NCI-H1417 treated with DMSO at 0.1 percent for 48 hours (cell line): ENCODE measurements at places on chromosomes 4 and X.
A peak's percentile ranks its signal among the peaks of the same experiment; 100 is the strongest.

DNA sequence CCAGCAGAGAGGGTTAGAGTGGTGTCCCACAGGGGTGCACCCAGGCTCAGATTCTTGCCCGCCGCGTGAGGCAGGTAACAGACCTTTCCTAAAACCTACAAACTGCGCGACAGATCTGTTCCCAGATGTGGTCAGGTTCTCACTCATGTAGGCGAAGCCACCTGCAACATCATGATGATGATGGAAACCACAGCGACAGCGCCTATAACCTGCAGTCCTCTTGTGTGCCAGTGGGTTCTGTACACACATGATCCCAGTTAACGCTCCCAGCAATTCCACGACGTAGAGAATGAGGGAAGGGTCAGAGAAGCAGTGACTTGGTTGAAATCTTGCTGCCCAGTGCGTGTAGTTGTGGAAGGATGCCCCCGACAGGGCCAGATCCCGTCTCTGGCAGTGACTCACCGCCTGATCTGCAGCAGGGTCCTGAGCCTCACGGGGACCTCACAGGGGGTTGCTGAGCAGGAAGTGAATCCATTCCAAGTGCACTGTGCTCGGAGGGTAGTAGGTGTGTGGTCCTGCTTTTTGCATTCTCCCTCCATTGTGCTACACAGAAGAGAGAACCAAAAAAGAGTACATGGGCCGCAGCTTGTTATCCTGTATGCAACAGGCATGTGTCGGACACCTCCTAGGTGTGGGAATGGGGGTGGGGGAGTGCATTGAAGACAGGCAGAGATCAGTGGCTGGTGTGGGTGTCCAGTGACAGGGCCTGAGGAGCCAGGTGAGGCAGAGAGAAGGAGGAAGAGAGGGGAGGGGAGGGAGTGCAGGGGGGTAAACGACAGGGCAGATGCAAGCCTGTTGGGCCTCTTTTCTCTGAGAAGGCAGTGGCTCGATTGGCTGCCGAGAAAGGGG lies 66.6 kb downstream of the MTMR1 start:
- DNase-seq, result no peak

- DNase-seq, result no peak
Observed at GRCh38 chr4:14994242-14994641, 8.0 kb upstream of the CPEB2 start.

DNA sequence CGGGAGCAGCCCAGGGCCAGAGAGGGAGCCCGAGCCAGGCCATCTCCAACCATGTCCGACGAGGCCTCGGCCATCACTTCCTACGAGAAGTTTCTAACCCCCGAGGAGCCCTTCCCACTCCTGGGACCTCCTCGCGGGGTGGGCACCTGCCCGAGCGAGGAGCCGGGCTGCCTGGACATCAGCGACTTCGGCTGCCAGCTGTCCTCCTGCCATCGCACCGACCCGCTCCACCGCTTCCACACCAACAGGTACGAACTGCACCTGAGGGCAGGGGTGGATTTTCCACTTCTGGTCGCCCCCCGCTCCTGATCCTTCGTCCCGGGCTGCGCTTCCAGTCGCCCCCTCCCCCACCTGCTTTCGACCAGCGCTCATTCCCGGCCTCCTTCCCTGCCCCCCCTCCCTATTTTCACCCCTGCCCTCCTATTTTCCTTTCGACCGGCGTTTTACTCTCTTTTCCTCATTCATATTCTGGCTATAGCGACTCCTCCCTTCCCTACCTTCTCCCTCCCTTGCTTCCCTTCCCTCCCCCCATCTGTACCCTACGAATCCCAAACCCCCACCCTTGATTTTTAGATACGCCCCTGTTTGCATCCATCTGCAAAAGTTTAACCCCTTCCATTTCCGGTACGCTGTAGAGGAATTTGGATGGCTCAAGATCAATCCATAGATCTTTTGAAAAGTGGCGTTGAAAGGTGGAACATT lies 633 bp downstream of the FAM199X start:
- DNase-seq, result no peak

- no peak for DNase-seq
Observed at GRCh38 chr4:113675731-113676697, 85.5 kb downstream of the CAMK2D start.

GRCh38 chrX:111039606-111040005 lies 56.4 kb upstream of the PAK3 start:
- no peak for DNase-seq

- no peak for DNase-seq
Observed at GRCh38 chr4:115972967-115973366, 859.5 kb upstream of the NDST4 start.

- DNase-seq, result no peak
Observed at GRCh38 chr4:121209171-121209570, 45.0 kb upstream of the TNIP3 start.

- DNase-seq, result no peak
Observed at GRCh38 chr4:73477176-73477575, 4.4 kb upstream of the AFM start.

- DNase-seq, result no peak
Observed at GRCh38 chr4:142558851-142559250, 287.2 kb downstream of the INPP4B start.

GRCh38 chr4:152430507-152430906 lies 105.4 kb downstream of the FBXW7 start:
- DNase-seq, result no peak

- DNase-seq, result no peak
Observed at GRCh38 chr4:63558709-63559108, 850.5 kb downstream of the TECRL start.

DNA sequence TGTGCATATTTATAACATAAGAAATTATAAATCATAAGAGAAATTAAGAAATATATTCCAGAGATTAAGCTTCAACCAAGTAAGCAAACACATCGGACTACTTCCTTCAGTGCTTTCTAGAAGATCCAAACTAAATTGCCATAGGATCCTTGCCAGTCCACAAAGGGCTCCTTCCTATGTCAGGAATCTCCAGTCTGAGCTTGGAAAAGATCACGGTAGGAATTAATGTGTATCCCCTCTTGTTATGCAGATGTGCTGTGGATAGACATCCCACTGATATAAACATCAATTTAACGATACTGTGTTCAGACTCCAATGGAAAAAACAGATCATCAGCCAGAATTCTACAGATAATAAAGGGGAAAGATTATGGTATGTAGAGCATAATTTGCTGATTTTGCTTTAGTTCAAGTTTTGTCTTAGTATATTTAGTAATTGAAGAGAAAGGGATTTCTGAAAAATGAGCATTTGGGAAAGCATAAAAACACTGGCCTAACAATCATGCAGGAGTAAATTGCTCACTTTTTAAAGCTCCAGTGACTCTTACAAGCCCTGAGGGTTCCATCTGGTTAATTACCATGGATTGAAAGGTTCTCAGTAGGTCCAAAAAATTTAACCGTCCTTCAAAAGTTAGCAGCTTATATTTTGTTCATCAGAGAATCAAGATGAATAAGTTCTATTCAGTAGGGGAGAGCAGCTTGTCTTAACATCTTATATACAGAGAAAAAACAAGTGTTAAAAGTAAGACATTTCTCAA lies 65.9 kb downstream of the HHIP start:
- no peak for DNase-seq

- no peak for DNase-seq
Observed at GRCh38 chrX:109393859-109394258, 88.0 kb downstream of the GUCY2F start.

DNA sequence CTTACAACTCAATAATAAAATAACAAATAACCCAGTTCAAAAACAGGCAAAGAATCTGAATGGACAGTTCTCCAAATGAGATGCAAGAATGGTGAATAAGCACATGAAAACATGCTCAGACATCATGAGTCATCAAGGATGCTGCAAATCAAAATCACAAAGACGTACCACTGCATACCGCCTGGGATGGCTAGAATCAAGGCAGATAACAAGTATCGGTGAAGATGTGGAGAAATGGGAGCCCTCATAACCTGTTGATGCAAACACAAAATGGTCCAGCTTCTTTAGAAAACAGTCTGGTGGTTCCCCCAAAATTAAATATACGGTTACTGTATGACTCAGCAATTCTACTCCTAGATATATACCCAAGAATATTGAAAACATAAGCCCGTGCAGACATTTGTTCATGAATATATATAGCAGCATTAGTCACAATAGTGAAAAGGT lies 32.5 kb downstream of the AKAP4 start:
- no peak for DNase-seq

DNA sequence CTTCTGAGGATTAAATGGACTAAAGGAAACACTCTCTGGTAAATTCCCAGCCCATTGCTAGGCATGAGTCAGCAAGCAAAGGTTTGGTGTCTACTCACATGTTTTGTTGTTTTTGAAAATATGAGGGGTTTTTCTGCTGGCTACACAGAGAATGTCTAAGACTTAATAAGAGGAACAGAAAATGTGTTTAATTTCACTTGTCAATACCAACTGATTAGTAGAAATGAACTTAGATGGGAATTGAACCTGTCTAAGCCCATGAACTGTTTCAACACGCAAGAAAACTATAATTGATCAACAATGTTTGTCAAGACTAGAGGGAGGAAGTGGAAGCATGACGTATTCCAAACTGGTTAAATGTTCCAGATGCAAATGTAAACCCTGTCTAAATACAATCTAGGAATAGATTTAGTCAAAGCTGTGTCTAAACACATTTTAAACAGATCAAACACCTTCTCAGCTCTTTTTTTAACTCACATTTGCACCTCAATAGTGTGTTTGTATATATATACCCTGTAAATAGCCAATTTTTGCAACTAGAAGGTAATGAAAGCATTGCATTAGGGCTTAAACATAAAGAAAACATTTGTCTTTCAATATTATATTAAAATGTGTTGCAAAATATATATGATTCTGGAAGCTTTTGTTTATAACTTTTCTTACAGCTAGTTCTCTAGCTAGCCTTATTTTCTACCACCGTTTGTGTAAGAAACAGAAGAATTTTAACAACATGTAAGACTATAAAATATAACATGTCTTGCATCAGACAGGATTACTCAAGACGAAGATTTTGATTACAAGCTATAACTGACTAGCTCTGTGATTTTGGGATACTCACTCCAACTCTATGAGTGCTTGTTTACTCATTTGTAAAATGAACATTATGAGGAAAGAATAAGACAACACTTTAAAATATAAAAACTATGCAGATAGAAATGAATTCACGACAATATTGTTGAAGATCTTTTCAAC lies 607.8 kb downstream of the FSTL5 start:
- no peak for DNase-seq

- DNase-seq, result no peak
Observed at GRCh38 chrX:72461766-72462165, 110.9 kb downstream of the HDAC8 start.

- DNase-seq, result no peak
Observed at GRCh38 chr4:171594293-171594692, 218.9 kb upstream of the GALNTL6 start.

GRCh38 chrX:48911412-48912182 lies at the start of gene SLC35A2:
Gene SLC35A2, minus strand, starts transcription at chrX:48911646. Its CDS starts 10 bp downstream, at chrX:48911636.
- DNase-seq, result peak; percentile 46

- no peak for DNase-seq
Observed at GRCh38 chrX:150196285-150196684, 166.8 kb upstream of the MAMLD1 start.

- DNase-seq, result no peak
Observed at GRCh38 chr4:93660036-93660435, 168.5 kb upstream of the ATOH1 start.

DNA sequence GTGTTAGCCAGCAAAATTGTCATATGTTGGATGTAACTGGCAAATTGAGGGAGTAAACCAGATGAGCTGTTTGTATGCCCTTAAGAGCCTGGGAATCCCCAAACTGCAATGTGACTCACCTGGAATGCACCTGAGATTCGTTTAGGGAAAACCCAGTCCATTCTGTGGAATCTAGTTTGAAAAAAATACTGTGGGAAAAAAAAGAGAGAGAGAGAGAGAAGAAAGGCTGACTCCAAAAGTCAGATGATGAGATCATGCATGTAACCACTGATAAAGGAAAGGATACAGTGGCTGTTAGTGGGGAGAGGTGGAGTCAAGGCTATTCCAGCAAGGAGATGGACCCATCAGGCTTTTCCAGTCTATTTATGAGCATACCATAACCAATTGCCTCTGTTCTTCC lies 48.5 kb downstream of the SLC9A7 start:
- no peak for DNase-seq

GRCh38 chr4:172073590-172073989 lies 260.4 kb downstream of the GALNTL6 start:
- DNase-seq, result no peak

DNA sequence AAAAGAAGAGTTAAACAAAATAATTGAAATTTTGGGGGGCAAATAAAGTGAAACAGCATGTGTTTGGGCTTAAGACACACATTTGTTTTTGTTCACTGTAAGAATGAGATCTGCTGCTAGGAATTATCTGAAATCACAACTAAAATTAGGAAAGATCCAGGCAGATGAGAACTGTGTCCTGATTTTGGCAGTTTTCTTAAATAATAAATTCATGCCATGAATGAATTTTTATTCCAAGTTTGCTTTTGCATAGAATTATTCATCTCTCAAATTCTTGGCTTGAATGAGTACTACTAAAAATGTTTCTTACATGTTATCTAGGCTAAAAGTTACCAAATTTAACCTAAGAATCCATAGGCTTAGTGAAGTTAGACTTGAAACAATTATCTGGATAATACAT lies 321.7 kb downstream of the ANK2 start:
- DNase-seq, result no peak

DNA sequence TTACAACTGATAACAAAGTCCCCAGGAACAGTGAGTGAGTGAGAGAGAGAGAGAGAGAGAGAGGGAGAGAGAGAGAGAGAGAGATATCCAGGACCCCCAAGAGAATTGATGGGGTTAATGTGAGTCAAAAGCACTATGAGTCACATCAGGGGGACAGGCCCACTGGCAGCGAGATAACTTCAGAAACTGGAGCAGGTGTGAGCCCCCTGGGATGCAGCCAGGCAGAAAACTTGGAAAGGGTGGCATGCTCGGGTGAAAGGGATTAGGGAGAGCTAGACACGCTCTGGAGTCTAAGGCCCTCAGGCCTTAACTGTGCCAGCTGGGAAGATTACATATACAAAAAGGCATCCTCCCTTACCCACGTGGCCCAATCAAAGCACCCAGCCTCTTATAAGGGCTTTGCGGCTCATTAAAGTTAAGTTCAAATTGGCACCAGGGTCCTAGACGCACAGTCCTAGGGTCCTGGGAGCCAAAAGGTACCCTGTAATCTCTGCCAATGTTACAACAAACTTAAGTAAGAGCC lies 841 bp downstream of the ACOT9 start:
- DNase-seq, result no peak

- DNase-seq, result no peak
Observed at GRCh38 chr4:48431401-48431800, 51.7 kb upstream of the SLC10A4 start.

GRCh38 chr4:105933083-105933482 lies 37.8 kb downstream of the NPNT start:
- no peak for DNase-seq

DNA sequence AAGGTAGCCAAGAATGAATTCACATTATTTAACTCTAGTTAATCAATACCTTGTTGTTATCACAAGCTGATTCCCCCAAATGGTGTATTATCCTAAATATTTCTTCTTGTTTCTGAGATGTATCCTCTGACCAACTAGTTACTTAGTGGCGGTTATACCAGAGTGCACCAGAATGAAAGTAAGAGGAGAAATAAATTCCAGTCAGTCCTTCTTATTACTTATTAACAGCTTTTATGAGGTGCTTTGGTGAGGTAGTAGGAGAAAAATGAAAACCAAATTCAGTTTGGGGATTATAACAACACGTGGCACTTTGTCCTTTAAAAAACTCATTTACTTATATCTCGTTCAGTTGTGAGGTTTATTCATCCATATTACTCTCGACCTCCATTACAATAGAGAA lies 101.9 kb downstream of the AMMECR1 start:
- DNase-seq, result no peak
